ENCODE measurements at places on chromosomes 3 and 15.

DNA sequence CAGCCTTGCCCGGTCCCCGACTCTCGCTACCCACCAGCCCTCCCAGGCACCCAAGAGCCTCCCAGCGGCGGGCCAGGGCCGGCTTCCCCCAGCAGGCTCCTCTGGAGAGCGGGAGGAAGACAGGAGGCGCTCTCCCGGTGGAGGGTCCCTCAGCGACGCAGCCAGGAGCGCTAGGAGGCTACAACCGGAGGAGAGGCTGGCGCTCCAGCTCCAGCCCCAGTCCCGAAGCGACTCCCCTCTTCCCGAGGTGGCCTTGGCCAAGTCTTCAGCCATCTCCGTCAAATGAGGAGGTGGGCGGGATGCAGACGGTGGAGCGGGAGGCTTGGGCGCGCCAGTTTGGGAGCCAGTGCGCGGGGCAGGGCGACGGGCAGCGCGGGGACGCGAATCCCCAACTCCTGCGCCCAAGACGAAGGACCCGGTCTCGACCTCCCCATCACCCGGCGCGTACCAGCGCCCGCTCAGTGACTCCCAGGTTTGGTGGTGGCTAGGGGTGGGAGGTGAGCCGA lies 722 bp downstream of the CHRNA3 start:
- DNase-seq: no peak

- DNase-seq: no peak
Observed at GRCh38 chr3:195208183-195208582, 62.8 kb downstream of the XXYLT1 start.

DNA sequence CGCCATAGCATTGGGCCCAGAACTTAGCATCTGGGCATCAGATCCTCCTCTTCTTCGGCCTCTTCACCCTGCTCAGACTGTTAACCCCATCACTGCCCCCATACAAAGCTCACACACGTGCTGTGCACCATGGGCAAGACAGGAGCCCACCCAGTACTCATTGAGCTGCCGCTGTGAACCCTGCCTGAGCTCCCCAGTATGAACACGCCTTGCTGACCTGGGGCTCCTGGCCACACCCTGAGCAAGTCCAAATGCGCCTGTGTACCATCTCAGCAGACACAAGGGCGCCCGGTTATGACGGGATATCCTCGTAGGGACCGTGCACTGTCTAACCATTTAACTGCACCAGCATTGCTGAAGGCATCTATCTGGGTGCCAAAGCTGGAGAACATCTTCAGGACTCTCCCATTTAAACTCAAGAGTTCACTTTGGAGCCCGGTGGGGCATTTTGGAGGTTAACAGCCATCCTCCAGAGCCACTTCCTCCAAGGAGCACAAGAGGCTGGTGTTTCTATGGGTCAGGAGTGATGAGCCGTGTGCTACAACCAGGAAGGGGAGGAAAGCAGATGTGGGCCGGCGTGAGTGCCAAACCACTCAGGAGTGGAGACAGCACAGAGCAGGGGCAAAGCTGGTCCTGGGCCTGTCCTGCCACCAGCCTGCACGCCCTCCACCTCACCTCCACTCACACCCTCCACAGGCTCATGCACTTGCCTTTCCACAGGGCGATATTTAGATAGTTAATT lies 12.1 kb downstream of the PRR23E start:
- DNase-seq: no peak

GRCh38 chr3:182083112-182083511 lies 371.4 kb downstream of the SOX2 start:
- DNase-seq: no peak

- DNase-seq: no peak
Observed at GRCh38 chr15:65828585-65828984, 36.5 kb upstream of the DENND4A start.

DNA sequence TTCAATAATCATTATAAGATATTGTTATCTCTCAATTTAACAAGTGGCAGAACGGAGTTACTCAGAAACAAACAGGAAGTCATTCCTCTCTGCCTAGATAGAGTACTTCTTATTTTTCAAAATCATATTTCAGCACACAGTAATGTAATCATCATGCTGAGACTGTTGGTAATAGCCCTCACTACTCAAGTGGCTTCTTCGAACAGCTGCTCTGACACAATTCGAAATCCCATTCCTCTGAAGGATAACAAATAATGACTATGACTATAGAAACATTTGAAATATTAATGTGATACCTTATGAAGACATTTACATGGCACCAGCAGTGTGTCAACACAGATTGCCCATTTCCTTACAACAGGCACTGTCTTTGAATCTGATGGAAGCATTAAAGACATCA lies 1249.8 kb downstream of the NSUN3 start:
- DNase-seq: no peak

DNA sequence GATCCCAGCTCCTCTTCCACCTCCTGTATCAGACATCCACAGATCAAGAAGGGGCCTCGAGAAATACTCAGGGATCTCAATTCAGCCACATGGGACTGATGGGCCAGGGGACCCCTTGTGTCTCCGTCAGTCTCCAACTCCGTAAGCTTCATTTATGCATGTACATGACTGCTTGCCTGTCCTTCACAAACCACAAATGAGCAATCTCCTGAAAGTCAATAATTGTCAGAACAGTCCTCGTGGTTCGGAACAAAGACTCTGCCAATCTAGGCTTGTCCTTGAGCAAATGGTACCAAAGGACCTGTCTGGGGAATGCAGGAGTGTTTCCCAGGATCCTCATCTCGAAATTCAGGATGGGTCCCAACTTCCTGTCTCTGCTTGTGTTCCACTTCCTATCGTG lies 20.8 kb downstream of the SLC12A8 start:
- no peak for DNase-seq

DNA sequence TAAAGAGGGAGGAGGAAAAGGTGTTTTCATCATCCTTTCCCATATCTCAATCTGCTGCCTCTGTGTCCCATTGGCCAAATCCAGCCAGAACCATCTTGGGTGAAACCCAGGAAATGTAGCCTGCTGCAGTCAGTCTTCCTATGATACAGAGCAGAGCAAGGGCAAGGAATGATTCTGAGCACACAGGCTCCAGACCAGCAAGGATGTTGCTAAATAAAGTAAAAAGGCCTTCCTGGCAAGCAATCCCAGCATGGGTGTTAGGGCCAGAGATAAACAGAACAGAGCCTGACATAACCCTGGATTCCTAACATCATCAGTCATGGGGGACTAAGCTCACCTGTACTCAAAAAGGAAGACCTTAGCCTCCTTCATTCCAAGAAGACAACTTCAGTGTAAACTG lies 90.7 kb upstream of the AGTR1 start:
- no peak for DNase-seq

GRCh38 chr15:93126599-93126998 lies 37.6 kb upstream of the RGMA start:
- DNase-seq: no peak

- DNase-seq: no peak
Observed at GRCh38 chr15:62297933-62298332, 132.8 kb upstream of the C2CD4B start.

- DNase-seq: no peak
Observed at GRCh38 chr15:61336026-61336638, 107.0 kb upstream of the RORA start.

DNA sequence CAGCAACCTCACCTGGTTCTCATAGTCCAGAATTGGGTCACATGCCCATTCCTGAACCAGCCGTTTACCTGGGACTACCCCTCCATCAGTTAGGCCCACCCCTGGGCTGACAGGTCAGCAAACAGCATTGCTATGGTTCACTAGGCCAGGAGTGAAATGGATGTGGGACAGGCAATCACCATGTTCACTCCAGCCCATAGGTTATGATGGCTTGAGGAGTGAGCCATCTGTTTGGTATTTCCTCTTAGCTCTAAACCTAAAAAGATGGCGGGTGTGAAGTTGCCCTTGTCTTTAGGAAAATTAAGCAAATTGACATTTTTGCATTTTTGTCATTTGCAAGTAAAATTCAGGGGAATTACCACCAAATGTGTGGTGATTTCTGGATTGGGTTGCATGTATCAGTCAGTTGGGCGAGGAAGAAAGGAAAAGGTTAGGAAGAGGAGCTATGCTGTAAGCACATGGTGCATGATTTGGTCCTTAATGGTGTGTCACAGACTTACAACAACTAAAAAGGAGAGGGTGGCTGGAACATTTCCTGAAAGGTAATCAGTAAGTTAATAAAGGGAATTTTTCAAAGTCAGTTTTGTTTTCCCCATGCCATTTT lies 17.2 kb downstream of the NXPE3 start:
- no peak for DNase-seq

DNA sequence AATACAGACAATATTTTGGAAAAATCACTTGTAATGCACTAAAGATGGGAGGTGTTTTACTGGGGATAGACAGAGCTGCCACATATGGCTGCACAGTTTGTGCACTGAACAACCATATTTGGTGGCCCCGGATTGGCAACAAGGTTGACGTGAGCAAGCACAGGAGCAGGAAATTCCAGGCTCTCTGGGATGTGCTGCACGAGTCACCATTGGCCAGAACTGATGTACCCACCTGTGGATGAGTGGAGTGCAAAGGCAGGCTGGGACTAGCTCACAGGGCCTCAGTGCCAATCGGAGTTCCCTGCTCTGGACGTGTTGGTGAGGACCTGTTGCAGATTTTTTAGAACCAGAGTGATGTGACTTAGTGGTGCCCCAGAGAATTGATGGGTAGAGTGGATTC lies 42.0 kb upstream of the SCAANT1 start:
- no peak for DNase-seq
